ENCODE measurements at places on chromosomes 5 and 9.

GRCh38 chr5:77718934-77719610, 57.1 kb downstream of the TBCA start:
- DNase-seq: no peak

- DNase-seq: no peak
These were observed 27.0 kb downstream of the PRDM6 start for GRCh38 chr5:123116058-123116457.

GRCh38 chr5:81909677-81910076, 62.1 kb upstream of the ATG10 start:
- DNase-seq: no peak

DNA sequence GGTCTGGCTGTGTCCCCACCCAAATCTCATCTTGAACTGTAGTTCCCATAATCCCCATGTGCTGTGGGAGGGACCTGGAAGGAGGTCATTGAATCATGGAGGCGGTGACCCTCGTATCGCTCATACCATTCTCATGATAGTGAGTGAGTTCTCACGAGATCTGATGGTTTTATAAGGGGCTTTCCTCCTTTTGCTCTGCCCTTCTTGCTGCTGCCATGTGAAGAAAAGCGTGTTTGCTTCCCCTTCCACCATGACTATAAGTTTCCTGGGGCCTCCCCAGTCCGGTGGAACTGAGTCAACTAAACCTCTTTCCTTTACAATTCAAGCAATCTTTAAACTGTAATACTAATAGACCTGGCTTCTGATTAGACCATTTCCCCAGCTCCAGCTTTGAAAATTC, 92.2 kb upstream of the SARDH start:
- DNase-seq: no peak

DNA sequence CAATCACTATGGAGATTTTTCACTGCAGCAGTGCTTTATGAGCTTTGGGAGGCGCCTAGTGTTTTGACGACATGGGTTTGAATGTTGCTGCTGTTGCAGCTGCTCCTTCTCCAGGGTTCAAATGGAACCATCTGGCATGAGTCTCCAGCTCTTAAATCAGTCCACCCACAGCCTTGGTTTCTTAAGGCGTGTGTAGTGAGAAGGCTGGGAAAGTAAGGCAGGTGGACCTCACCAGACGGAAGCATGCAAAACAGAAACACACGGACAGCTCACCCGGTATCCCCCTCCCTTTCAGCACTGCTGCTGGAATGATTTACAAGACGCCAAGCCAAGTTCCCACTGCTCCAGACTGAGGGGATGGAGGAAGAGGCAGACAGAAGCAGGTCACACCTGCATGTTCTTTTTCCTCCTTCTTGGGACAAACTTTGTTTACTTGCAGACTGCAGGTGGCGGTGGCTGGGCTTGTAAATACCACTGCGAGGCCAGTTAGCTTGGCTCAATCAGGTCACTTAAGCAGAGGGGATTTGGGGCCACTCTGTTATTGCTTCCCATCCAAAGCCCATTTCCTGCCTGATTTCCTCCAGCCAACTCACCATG, 47.4 kb downstream of the ADAM19 start:
- peak; percentile 73 for DNase-seq

DNA sequence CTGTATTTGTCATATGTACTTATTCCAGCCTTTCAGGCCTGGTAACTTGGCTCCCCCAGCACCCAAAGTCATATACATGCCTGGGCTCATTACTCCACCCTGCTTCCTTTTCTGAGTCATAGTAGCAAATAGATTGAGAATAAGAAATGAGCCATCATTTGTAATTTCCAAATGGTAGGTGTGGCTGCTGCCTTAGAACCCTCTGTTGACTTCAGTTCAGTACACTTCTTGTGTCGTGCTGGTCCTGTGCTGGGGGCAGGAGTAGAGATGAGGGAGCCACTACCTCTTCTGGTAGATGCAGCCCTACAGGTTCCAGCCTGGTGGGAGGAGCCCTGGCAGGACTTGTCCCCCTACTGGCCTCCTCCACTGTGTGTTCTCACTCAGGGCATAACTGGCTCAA, 11.1 kb downstream of the GM2A start:
- no peak for DNase-seq

DNA sequence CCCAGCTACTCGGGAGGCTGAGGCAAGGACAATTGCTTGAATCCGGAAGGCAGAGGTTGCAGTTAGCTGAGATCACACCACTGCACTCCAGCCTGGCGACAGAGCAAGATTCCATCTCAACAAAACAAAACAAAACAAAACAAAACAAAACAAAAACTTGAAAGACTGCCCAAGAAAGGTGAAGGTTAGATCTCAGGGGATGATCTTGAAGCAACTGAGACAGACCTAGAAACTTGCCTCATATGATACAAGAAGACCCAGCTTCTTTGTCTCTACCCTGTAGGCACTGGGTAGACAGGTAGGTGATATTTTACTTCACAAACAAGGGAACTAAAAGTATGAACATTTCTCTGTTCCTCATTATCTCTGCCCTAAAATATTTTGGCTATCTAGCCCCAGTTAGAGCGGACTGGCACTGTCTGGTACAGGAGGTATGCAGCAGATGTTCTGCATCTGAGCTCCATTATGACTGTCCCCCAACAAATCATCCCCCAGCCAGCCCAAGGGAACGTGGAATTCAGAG, 26.3 kb upstream of the SHOC1 start:
- no peak for DNase-seq

DNA sequence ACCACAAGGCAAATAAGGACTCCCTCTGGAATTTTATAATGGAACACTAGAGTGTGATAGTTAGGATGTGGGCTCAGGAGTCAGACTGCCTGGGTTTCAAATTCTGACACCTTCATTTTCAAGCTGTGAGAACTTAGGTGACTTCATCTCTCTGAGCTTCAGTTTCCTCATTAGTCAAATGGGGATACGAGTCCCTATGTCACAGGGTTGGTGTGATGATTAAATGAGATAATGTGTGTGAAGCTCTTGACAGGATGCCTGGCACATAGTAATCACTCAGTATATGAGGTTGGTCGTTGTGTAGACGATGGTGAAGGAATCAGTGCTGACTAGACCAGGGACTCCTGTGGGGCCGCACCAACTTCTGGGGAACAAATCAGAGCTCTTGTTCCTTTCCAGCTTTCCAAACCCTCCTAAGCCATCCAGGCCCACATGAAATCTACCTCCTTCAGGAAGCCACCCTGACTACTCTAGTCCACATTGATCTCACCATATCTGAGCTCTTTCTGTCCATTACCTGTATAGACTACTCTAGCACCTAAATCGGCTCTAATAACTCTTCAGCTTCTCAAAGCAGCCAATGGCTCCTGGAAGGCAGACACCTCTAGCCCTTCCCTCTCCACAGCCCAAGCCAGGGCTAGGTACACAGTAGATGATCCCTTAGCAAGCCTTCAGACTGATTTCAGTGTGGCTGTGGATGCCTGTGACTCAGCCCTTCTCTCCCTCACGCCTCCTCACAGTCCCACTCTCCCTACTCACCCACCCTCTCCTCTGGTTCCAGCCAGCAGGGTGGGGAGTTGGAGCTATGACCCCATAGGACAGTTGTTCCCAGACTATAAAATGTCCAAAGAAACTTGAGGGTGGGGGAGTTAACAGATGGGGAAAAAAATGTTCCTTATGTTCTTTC, 2.5 kb upstream of the TCF7 start:
- DNase-seq: no peak

DNA sequence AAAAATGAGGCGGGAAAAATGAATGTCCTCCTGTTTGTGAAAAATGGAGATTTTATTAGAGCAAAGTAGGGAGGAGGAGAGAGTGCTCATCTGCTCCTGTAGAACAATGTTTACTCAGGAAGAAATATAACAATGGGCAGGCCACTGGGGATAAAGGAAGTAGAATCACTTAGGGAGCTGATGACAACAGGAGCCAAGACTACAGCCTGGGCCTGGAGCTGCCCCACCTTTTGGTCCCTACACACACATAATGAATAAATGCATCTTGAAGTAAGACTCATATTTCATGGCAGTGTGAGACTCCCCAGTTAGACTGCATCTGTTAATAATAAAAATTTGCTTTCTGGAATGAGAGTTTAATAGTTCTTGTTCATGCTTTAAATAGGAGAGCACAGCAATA, 1939.8 kb downstream of the EFNA5 start:
- DNase-seq: no peak

- DNase-seq: no peak
These were observed 19.7 kb upstream of the ABL1 start for GRCh38 chr9:130815242-130815808.

DNA sequence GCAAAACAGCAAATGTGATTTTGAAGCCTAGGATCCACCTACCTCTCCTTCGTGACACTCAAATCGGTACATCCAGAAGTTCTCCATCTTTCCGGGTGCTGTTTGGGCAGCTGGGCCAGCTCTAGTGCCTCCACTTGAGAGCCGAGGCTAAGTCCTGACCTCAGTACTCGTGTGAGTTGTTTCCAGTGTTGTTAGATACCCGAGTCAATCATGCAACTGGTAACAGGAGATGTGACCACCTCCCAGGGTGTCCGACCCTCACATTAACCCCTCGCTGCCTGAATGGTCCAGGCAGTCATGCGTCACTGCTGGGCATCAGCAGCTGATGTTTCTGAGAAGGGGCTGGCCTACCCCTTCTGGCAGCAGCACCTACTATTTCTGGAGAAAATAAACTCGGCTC, 170.3 kb downstream of the ENTREP1 start:
- DNase-seq: peak; percentile 23

DNA sequence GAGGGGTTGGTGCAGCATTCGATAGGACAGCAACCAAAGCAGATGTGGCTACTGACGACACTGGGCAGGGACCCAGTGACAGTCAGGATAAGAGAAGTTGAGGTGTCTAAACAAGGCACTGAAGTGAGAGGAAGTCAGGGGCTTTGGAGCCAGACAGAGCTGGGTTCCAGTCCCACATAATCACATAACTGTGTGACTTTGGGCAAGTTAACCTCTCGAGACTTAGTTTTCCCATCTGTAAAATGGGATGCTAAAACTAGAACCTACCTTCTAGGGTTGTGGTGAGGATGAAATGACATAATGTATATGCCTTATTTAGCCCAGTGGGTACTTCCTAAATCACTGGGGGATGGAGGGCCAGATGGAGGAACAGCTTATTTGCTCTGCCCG, 3.1 kb downstream of the ANGPTL2 start:
- no peak for DNase-seq

- DNase-seq: no peak
These were observed 837.1 kb upstream of the ZNF608 start for GRCh38 chr5:125583321-125584139.

DNA sequence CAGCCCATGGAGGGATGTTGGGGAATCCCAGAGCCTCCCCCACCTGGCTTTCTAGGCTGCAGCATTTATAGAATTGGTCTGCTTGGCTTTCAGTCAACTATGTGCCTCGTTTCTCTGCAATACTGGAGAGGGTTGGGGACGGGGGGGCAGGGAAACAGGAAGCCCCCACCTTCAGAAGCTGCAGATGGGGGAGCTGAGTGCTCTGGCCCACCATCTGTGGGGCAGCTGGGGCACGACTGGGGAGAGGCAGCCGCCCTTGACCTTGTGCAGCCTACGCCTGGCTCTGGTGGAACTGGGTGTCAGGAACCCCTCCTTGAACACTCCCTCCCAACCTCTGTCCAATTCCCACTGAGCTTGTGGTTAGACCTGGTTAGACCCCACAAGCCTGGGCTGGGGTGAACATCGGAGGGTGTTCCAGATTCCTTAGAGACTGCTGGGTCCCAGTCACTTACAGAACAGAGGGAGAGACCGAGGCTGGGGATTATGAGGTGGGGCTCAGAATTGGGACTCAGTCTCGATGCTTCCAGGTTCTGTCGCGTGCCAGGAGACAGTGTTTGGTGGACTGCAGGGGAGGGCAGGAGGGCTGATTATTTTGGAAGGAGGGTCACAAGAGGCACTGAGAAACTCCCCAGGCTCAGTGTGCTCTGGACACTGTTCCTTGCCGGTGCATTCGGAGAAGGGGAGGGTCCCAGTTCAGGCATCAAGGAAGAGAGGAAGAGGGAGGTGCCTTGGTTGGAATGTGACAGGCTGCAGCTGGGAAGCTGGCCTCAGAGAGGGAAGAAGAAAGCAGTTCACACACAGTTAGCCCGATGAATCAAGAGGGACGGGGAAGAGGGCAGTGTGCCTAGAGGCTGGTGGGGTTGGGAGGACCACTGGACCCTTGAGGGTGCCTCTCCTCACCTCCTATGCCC, 25.6 kb downstream of the COL27A1 start:
- DNase-seq: peak; percentile 68

GRCh38 chr9:20227166-20227874, 395.0 kb downstream of the MLLT3 start:
- DNase-seq: no peak
